NCI-H774 (cell line): ENCODE measurements at places on chromosomes 16 and 17.

DNA sequence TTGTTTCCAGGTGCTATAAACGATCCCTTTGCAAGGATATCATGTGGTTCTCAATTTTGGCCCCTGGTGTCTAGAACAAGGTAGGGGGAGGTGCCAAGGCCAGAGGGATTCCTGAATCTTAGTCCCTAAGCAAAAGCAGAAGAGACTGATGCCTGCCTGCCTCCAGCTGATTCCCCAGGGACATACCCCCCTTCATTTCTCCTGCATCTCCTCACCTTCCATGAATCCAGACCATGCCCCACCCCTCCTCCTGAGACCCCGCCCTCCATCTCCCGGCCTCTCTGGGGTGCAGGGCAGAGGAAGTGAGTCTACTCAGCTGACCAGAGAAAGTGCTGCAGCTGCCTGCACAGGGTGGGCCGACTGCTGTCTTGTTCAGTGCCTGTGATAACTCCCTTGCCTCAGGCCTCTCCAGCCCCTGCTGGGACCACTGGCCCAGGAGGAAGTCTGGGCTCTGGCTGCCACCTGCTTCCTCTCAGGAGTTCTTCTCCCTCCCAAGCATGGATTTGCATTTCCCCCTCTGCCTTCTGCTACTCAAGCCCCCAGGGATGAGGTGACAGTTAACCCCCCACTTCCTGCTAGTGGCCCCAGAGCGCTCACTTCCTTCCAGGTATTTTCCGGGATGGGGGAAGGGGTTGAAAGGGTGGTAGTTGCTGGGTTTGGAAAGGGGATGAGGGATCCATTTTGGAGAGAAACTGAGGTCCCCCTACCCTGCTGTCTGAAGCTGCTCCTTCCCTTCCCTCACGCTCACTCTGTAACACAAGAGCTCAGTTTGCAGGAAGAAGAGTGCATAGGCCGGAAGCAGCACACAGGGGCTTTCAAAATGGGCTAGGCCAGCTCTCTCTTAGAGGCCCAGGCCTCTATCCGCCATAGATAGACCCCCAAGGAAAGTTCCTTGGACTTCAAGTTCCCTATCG, 10.5 kb upstream of the TSPOAP1 start:
- DNase-seq = no peak

DNA sequence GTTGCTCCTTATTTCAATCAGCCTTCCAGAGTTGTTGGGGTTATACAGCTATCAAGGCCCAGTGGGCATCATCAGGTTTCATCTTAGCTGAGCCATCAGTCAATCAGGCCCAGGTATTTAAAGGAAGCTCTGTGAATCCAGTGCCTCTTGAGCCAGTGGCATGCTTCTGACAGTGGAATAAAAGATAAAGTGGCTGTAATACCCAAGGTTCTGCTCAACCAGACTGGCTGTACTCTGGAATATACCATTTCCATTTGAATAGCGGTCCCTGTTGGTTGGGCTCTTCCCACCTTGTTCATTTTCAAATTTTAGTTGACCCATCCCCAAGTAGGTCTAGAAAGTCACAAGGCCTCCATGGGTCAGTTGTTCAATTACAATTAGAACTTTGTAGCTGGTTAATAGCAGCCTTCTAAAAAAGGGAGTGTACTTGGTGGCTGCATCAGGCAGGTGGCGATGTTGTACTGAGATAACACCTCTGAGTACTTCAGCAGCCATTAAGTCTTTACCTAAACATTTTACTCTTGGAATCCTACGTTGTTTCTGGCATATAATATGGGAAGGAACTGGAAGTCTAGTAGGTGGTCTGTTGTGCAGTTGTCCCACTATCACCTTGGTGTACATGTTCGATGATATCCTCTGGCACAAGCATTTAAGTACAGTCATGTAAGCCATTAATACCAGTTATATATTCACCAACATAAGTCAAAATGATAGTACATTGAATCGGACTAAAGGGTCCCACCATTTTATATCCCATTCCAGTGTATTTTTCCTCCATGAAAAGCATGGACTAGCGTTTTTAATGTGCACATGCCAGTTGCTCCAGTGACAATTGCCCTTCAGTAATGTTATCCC, 294.1 kb downstream of the BCAS3 start:
- DNase-seq = peak; percentile 34

GRCh38 chr17:65684631-65685030, 123.2 kb upstream of the AXIN2 start:
- DNase-seq = no peak

GRCh38 chr16:49581630-49582298, 208.2 kb downstream of the C16orf78 start:
- no peak for DNase-seq

GRCh38 chr16:54986409-54986808, 55.7 kb downstream of the IRX5 start:
- no peak for DNase-seq

- no peak for DNase-seq
Observed at GRCh38 chr17:3796110-3796821, 4.7 kb downstream of the ITGAE start.

GRCh38 chr17:34721326-34721725, 141.9 kb downstream of the TMEM132E start:
- no peak for DNase-seq

GRCh38 chr17:81239714-81240555, 817 bp downstream of the NDUFAF8 start:
- DNase-seq = peak; percentile 9

DNA sequence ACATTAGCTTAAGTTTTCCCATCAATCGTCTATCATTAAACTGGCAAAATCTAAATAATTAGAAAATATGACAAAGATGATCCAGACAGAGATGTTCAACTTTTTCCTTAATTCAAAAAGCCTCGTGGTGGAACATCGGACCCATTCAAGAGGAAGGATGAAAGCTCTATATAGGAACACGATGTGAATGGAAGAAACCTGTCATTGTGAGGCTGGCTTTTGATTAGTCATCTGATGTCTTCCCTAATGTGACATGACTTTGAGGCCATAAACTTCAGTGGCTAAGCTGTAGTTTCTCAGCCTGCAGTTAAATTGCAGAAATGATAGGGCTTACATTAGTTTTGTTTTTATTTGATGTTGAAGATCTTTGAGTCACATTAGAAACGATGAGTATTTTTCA, 1.0 kb downstream of the AMZ2 start:
- no peak for DNase-seq

DNA sequence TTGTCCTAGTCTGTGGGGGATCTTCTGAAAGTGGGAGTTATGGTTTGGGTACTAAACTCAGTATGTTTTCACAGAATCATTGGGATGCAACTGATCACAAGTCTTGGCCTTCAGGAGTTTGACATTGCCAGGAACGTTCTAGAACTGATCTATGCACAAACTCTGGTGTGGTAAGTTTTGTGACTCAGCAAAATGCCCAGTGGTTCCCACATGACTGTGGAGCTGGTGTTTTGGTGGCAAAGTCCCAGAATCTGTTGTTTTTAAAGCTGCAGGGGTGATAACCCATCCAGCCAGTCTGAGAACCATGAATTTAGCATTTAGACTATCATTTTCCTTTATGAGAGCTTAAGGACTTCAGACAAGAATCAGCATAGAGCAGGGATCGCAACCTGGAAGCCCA, 40.6 kb downstream of the GDE1 start:
- no peak for DNase-seq

DNA sequence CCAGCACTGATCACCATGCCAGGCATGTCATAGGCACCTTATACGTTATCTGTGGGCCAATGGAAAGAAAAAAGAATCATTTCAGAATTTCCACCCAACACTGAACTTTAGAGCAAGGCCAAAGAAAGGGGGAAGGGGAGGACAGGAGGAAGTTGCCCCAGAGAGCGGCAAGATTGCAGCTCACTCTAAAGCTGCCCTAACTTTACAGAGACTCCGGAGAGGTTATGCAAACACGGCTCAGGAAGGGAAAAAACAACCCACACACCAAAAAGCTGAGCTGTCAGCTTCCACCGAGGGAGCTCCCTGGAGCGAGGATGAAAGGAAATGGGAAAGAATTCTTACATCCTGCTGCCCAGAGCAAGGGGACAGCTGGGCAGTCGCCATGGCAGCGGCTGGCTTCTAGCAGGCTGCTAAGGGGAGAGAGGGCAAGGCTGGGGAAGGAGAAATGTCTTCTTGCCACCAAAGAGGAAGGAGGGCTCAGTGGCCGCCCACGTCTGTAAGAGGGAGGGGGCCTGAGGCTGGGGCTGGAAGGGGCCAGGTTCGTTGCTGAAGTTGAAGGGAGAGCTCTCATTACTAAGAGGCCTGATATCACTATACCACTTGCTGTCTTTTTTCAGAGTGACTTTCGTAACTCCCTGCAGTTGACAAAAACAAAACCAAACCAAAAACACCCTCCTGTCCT, 18.2 kb downstream of the COTL1 start:
- DNase-seq = no peak

- DNase-seq = no peak
Observed at GRCh38 chr16:52650789-52651188, 103.8 kb upstream of the TOX3 start.

DNA sequence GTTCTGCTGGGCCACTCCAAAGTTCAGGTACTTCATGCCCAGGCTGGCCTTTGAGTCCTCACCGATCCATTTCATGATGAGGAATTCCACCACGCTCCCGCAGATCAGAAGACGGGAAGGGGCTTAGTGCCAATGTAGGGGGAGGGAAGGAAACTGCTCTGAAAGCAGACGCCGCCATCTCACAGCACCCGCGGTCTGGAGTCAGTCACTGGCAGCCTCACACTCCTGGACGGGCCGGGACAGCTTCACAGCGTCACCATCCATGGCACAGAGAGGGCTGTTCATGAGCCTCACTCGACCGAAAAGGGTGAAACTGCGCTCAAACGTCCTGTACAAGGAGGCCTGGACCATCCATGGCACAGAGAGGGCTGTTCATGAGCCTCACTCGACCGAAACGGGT, 62.0 kb downstream of the RPH3AL start:
- no peak for DNase-seq
